ENCODE measurements at places on chromosomes 7 and 10.

DNA sequence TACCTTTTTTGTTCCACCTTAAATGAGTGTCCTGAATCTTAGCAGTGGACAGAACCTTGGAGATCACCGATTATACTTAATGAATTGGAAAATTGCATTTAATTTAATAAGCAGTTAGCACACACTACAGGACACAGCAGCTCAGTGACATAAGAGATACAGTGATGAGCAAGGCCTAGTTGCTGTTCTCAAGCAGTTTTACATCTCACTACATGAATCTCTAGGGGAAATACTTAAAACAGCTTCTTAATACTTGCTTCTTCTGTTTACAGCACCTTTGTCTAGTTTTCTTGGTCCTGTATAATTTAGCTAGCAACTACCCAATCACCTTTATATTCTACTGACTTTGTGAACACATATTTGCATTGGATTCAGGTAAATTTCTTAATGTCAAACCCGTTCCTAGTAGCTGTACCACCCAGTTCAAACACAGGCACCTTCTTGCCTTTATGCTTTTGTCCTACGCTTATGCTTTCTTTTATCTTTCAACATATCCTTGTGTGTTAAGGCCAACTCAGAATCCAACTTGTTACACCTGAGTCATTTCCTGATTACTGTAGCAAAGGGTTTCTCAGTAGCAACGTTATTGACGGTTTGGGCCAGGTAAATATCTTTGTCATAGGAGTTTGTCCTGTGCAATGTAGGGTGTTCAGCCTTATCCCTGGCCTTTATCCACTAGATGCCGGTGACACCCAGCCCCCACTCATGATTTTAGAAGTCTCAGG, 1.8 kb downstream of the STAM start:
- DNase-seq, result no peak

- DNase-seq, result no peak
Measured at GRCh38 chr10:132728321-132728720, 57.6 kb downstream of the NKX6-2 start.

DNA sequence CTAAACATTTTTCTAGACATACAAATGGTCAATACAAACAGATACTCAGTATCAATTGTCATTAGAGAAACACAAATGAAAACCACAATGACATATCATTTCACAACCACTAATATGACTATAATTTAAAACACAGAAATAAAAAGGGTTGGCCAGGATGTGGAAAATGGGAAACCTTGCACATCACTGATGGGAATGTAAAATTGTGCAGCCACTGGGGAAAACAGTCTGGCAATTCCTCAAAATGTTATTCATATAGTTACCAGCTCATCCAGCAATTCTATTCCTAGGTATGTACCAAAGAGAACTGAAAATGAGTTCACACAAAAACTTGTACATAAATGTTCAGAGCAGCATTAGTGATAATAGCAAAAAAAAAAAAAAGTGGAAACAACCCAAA, 106.1 kb upstream of the LRRTM3 start:
- no peak for DNase-seq

- DNase-seq, result no peak
Measured at GRCh38 chr10:126014309-126014708, 117.9 kb downstream of the FANK1 start.

- DNase-seq, result no peak
Measured at GRCh38 chr7:30594048-30594539, 584 bp upstream of the GARS1 start.

DNA sequence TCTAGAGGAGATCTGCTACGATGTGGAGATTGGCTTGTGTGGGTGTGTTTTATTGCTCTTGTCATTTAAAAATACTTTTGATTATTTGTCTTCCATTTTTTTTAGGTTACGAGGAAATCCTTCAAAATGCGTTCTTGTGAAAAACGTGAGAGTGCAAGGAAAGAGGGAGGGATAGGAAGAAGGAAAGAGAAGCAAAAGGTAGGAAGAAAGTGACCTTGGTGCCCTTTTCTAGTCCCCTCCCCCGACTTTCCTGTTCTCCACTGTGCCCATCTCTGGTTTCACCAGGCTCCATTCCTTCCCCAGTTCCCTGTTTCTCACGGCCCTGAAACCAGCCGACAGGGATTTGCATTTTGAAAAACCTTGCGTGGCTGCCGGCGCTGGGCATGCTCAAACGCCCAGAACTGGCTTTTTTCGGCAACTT, 506 bp upstream of the GNAI1 start:
- no peak for DNase-seq

- DNase-seq, result no peak
Measured at GRCh38 chr10:124308056-124308645, 110.6 kb downstream of the OAT start.
